ENCODE measurements at places on chromosomes 2 and 18. TPM values are rescaled to one million over a fixed set of nuclear protein-coding genes. Genes with fewer than 3 reads are reported as not detected.

UGT1A3 gene
- not detected for total RNA-seq

LRATD1 gene
- not detected for total RNA-seq

NEDD4L gene
- total RNA-seq: 3.4 TPM

NAT8 gene
- total RNA-seq: not detected

COL6A3 gene
- total RNA-seq: 15.5 TPM

DNA sequence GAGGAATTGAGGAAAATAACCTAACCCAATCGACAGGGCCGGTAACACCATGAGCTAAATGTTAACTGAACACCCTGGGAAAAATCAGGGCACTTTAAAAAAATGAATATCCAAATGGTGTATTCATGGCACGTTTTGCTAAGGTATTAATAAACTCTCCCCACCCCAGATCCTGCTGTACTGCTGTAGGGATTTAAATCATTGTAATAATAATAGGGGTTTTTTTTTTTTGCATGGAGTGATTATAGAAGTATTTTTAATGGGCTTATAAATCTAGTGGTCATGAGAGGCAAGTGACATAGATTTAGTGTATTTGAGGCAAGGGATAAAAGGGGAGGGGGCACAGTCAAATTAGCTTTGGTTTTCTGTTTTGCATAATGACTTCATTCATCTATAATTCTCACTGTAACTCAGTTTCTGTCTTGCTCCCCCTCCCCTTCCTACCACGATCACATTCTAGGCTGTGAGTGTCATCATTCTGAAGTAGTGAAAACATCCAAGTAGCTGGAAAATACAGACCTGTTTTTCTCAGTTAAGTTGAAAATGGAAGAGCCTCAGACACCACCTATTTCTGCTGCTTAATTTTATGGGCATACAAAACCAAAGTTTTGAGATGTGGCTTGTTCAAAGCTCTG, 18.2 kb upstream of the MGAT5 start:
- no peak for DNase-seq
- H3K27me3 ChIP-seq: peaks cover 2% of the 10 kb centered on the region
- peaks cover 68% of the 10 kb centered on the region for H3K4me1 ChIP-seq
- H3K27ac ChIP-seq: no peak overlapping the region

DNA sequence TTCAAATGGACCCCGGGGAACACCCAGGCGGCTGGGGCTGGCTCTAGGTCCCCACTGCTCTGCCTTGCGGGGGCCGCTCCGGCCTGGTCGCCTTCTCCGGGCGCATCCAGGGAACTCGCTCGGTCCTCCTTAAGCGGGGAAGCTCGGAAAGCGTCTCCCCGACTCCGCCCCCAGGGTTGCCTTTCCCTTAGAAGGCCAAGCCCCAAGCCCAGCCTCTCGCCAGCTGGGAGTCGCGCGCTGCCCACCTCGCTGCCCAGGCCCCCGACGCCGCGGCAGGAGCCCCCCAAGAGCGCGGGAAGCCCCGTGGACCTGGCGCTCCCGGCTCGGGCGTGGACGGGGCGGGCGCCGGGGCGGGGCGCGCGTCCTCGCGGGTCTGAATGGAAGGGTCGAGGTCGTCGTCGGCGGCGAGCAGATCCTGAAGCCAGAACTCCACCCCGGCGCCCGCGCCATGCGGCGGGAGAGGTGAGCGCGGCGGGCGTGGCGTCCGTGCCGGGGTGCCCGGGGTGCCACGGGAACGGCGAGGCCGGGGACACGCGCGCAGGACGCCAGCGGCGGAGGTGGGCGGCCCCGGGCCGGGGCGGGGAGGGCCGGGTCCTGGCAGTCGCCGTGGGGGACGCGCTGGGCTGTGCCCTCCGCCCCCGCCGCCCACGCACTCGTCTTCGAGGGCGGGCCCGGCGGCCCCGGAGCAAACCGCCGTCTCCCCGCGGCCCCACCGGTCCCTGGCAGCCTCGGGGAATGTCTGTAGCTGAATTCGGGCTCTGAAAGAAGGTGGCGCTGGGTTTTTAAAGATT, at the start of gene BOK:
Gene BOK, plus strand, starts transcription at position 214 of the 791 bp plus-strand sequence. CDS start 739 bp downstream, outside the sequence.
- no peaks in the 10 kb centered on the region for H3K36me3 ChIP-seq
- peaks cover 28% of the 10 kb centered on the region for H3K27me3 ChIP-seq
- peaks cover 5% of the 10 kb centered on the region for H3K4me1 ChIP-seq
- H3K27ac ChIP-seq: no peak within 1 kb of the TSS

GRCh38 chr2:69428981-69429380, 8.3 kb downstream of the NFU1 start:
- no peaks in the 10 kb centered on the region for H3K4me1 ChIP-seq
- no peak overlapping the region for H3K27ac ChIP-seq
- no peaks in the 10 kb centered on the region for H3K27me3 ChIP-seq

- H3K36me3 ChIP-seq: peaks cover 10% of the 10 kb centered on the region
- H3K4me3 ChIP-seq: no peak overlapping the region
- no peak for DNase-seq
These were observed 3.1 kb upstream of the ARID5A start for GRCh38 chr2:96533292-96534073.

DNA sequence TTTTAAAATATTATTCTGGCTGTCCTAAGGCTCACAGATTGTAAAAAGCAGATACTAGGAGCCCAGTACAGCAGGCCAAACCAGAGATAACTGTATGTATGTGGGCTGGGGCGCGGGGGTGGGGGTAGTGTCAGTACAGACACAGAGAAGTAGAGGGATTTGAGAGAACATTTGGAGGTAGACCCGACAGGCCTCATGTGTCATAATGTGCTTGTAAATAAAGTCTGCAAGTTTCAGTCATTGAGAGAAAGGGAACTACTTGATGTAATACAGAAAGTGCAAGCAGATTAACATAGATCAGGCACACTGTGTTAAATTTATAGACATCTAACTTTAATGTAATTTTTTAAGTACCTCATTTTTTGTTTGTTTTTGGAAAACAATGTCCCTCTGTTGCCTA, 7.4 kb upstream of the POLI start:
- peaks cover 66% of the 10 kb centered on the region for H3K4me1 ChIP-seq
- DNase-seq: no peak
- H3K27ac ChIP-seq: peak overlapping the region; percentile 94
- H3K4me3 ChIP-seq: peak overlapping the region; percentile 77
- peaks cover 4% of the 10 kb centered on the region for H3K36me3 ChIP-seq

DNA sequence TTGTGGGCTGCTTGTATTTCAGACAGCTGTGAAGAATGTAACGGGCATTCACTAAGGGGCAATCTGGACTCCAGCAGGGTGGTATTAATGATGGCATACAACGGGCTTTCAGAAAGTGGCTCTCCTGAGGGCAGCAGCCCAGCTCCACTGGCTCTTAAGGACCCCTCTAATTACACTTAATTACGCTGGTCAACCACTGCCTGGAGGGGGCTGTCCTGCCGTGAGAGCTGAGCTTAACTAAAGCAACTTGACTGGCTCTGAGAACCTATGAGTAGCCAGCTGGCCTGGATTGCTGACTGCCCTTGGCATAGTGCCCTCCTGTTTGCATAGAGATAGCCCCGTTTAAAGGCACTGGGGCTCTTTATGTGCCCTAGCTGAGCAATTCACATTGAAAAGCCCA, 3.8 kb downstream of the LIPG start:
- DNase-seq: no peak
- H3K27ac ChIP-seq: no peak overlapping the region
- peaks cover 28% of the 10 kb centered on the region for H3K4me1 ChIP-seq
- H3K36me3 ChIP-seq: no peaks in the 10 kb centered on the region
- peaks cover 58% of the 10 kb centered on the region for H3K27me3 ChIP-seq

DNA sequence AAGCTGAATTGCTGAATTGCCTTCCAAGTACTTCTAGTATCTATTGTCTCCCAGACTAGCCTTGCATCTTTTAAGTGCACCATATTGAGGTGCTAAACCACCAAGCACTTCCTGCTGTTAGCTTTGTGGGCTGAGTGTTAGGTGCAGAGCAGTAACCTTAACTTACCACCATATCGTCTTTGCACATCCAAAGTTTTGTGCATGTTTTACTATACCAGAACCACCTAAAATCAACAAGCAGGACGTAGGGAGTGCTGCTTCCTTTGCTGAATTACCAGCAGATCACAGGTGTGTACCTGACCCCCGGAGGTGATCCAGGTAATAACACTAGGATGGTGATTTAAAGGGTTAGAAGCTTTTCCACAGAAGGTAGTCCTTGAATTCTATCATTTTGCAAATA, 359.9 kb upstream of the HNRNPA3 start:
- H3K27ac ChIP-seq: peak overlapping the region; percentile 9
- H3K4me3 ChIP-seq: no peak overlapping the region
- H3K4me1 ChIP-seq: peaks cover 56% of the 10 kb centered on the region

- no peaks in the 10 kb centered on the region for H3K36me3 ChIP-seq
- no peak for DNase-seq
- H3K4me1 ChIP-seq: no peaks in the 10 kb centered on the region
These were observed 71.2 kb downstream of the KCNG2 start for GRCh38 chr18:79868811-79869541.

DNA sequence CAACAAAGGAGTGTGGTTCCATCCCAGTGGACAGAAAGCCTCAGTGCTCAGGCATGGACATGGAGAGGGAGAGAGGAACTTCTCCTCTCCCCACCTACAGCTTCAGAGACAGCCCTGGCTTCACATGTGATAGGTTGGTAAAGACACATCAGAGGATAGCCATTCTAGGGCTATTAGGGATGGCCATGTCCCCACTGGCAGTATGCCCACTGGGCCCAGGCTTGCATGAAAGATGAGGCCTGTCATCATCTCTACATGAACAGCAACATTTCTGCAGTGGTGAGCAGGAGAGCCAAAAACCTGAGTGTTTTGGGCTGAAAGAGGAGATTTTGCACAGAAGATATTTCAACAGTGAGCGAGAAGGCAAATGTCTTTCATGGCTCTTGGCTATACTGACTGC, 517.2 kb downstream of the NR4A2 start:
- H3K36me3 ChIP-seq: no peaks in the 10 kb centered on the region
- no peaks in the 10 kb centered on the region for H3K4me1 ChIP-seq
- no peak overlapping the region for H3K4me3 ChIP-seq
- DNase-seq: no peak

GRCh38 chr2:103809941-103810441, 1043.9 kb upstream of the POU3F3 start:
- H3K4me1 ChIP-seq: no peaks in the 10 kb centered on the region
- H3K36me3 ChIP-seq: no peaks in the 10 kb centered on the region
- no peak overlapping the region for H3K4me3 ChIP-seq
- no peak overlapping the region for H3K27ac ChIP-seq
- no peak for DNase-seq

DNA sequence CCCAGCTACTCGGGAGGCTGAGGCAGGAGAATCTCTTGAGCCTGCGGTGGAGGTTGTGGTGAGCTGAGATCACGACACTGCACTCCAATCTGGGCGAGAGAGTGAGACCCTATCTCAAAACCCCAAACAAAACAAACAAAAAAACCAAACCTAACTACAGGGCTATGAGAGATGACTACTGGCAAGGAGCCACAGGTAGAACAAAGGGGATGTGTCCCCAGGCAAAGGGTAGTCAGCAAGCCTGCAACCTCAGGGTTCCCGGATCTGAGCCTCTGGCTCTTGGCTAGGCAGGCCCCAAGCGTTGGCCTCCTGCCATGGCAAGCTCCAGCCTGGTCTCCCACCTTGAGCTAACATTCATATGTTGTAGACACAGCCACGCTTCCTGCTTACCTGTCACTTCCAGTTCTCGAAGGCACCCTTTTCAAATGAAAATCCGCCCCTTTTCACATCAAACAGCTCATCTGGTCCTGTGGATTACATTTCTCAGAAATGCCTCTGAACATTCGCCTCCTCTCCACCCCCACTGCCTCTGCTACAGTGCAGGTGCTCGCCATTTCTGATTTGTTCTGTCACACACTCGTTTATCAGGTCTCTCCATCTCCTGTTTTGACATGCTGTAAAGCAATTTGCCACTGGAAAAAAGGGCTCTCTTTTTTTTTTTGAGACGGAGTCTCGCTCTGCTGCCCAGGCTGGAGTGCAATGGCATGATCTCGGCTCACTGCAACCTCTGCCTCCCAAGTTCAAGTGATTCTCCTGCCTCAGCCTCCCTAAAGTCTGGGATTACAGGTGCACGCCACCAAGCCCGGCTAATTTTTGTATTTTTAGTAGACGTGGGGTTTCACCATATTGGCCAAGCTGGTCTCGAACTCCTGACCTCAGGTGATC, 13.1 kb upstream of the ACTR3 start:
- H3K27ac ChIP-seq: peak overlapping the region; percentile 81
- peaks cover 32% of the 10 kb centered on the region for H3K36me3 ChIP-seq
- peak; percentile 72 for DNase-seq
- H3K4me3 ChIP-seq: peak overlapping the region; percentile 10
- no peaks in the 10 kb centered on the region for H3K27me3 ChIP-seq

DNA sequence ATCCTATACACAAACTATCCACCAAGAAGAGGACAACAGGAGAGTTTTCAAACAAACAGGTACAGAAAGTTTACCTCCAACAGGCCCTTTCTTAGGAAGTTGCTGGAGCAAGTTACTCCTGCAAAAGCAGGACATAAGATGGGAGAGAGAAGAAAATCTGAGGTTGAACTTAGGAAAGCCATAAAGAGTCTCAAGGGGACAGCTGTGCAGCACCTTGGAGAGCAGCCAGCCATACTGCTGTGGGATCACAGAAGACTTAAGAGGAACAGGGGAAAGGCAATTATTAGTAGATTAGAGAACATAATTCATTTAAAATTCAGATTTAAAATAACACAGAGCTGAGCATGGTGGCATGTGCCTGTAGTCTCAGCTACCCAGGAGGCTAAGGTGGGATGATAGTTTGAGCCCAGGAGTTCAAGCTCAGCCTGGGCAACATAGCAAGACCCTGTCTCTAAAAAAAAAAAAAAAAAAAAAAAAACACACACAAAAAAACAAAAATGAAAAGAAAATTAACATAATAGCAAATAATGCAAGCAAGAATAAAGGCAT, 148.1 kb upstream of the SIX3 start:
- no peaks in the 10 kb centered on the region for H3K36me3 ChIP-seq
- peaks cover 9% of the 10 kb centered on the region for H3K27me3 ChIP-seq
- H3K4me1 ChIP-seq: no peaks in the 10 kb centered on the region
- no peak for DNase-seq
- no peak overlapping the region for H3K27ac ChIP-seq

DNA sequence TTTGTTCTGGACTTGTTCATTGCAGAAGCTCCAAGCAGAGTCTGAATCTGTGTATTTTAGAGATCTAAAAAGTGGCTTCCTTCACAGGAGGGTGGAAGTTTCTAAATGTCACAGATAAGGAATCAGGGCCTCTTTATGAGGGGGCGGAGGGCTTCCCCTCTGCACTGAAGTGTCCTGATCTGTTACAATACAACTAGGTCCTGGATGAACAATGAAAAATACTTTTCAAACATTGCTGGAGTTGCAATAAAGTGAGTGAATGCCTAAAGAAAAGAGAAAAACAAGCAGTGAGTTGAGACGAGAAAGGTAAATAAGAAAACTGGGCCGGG, 179.3 kb upstream of the HDAC4 start:
- H3K4me1 ChIP-seq: no peaks in the 10 kb centered on the region
- H3K36me3 ChIP-seq: no peaks in the 10 kb centered on the region
- DNase-seq: no peak

Data from activated T-helper 1 cell treated with anti-CD3 and anti-CD28 coated beads, Interleukin-12 subunit alpha, Interleukin-12 subunit beta, Interleukin-2, Interleukin-4 antibody, amounts not matched to agents 30 ng/mL and 10 ng/mL and 1 ng/mL, durations not matched to agents 14 hours and 24 hours and 36 hours (primary cell).